ENCODE measurements at places on chromosomes 12 and 14. TPM values are rescaled to one million over a fixed set of nuclear protein-coding genes. Genes with fewer than 3 reads are reported as not detected.

ACAD10 gene
- 13.4 TPM for total RNA-seq

WSCD2 gene
- total RNA-seq: 0.10 TPM

RNF212B gene
- total RNA-seq: 0.10 TPM

KIF26A gene
- not detected for total RNA-seq

MYBPC1 gene
- not detected for total RNA-seq

MYF5 gene
- not detected for total RNA-seq

TAS2R8 gene
- 0.21 TPM for total RNA-seq

MRPL52 gene
- 8.7 TPM for total RNA-seq

TAS2R43 gene
- not detected for total RNA-seq

Data from mononuclear cell (primary cell).